HT1080 (cell line): ENCODE measurements at places on chromosomes 13 and 19.

GRCh38 chr19:53254411-53255341, at the start of gene ZNF677:
Gene ZNF677, minus strand, starts transcription at chr19:53254873. Its CDS starts 3,323 bp downstream, at chr19:53251550.
- no peak for DNase-seq

DNA sequence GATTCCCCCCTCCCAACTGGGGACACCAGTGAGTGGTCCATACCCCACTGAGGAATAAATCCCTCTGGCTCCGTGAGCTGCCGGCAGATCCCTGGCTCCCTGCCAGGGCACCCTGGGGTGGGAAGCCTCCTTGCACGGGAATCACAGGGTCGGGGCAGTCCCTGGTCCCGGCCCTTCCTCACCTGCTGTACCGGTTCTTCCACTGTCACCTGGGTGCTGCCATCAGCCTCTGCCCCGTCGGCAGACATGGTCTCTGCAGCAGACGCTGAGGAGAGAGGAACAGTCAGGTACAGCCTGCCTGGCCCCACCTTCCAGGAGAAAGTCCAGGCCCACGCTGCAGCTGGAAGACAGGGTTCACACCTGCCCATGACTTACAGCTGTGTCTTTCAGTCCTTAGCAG, 6.3 kb downstream of the PLIN3 start:
- no peak for DNase-seq

DNA sequence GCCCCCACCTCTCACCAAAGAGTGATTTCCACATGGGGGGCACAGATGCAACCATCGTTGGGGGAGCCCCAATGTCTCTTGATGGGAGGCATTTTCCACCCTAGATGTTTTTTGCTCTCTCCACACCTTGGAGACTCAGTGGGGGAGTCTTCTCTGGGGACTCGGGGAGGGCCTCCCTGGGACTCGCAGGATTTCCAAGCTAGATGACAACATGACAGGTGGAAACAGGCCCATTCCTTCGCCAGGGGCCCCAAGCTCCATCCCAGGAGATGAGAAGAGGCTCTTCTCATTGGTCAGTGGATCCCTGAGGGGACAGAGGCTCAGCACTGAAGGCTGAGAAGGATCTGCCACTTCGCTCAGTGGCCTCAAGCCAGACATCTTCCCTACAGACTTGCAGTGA, 12.7 kb upstream of the KIR2DL4 start:
- DNase-seq: no peak

DNA sequence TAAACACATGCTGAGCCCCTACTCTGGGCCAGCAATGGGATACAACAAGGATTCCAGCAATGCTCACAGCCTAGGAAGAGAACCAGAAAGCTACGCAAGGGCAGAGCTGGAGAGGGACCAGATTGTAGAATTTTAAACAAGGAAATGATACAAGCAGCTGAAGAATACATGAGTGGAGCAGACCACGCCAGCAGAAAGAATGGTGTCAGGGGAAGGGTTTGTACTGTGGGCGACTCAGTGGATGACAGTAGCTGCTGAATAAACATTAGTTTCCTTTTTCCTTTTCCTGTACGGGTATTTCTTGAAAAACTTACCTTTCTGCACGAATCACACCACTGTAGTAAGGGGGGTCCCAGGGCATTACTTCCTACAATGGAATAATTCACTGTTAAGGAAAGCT, 30.7 kb downstream of the MIPEP start:
- DNase-seq: peak; percentile 52

- no peak for DNase-seq
Measured at GRCh38 chr13:49580980-49581680, 4.2 kb downstream of the RCBTB1 start.

DNA sequence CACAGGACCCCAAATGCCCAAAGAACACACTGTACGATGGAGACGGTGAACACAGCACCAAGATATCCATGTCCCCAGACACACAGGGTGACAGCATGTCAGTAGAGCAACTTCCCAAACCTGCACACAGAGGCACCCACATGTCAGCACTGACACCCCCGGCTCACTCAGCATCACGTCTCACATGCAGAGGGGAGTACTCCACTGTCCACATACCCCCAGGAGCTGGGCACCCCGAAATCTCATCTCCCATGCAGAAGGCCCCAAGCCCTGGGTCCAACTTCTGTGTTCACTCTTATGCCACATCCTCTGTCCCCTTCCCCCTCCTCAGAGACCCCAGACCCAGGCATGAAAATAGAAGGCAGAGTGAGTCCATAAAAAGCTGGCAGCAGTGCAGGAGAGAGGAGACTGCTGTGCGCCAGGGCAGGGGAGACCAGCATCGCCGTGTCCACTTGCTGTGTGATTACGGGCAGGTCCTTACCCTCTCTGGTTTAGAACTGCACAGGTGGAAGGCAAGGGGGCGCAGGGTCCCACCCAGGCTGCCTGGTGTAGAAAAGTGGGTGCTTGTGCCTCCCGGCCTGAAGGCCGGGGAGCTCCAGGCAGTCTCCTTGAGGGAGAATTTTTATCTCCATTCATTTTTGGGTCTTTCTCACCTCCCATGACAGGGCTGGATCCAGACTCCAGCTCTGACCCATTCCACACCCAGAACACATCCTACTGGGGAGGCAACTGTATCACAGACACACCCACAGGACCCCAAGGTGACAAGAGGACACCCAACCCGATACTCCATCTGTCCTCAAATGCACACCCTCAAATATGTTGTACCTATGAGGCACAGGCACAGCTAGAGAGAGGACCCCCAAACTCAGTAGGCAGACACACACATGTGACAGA, 17.0 kb downstream of the ERFL start:
- no peak for DNase-seq

GRCh38 chr19:56949626-56950025, 109.1 kb upstream of the PEG3 start:
- no peak for DNase-seq

DNA sequence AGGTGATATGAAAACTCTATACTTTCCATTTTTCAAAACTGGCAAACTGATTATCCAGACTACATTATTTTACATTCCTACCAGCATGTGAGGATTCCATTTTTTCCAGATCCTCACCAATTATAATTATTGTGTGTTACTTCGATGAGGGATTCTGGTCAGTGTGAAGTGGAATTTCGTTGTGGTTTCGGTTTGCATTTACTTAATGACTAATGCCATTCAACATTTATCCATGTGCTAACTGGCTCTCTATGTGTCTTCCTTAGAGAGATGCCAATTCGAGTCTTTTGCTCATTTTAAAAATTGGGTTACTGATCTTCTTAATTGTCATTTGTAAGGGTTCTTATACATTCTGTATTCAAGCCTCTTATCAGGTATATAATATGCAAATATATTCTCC, 1551.3 kb upstream of the MIR17HG start:
- DNase-seq: peak; percentile 60

- peak; percentile 17 for DNase-seq
Measured at GRCh38 chr13:94389604-94390351, 89.7 kb downstream of the DCT start.

GRCh38 chr13:113309473-113309872, 12.4 kb downstream of the LAMP1 start:
- DNase-seq: no peak

- no peak for DNase-seq
Measured at GRCh38 chr13:102638741-102639140, 42.0 kb downstream of the TPP2 start.

- DNase-seq: no peak
Measured at GRCh38 chr13:112486386-112487126, 101.4 kb downstream of the TUBGCP3 start.

- peak; percentile 77 for DNase-seq
Measured at GRCh38 chr19:48354332-48354992, 9.3 kb downstream of the TMEM143 start.

DNA sequence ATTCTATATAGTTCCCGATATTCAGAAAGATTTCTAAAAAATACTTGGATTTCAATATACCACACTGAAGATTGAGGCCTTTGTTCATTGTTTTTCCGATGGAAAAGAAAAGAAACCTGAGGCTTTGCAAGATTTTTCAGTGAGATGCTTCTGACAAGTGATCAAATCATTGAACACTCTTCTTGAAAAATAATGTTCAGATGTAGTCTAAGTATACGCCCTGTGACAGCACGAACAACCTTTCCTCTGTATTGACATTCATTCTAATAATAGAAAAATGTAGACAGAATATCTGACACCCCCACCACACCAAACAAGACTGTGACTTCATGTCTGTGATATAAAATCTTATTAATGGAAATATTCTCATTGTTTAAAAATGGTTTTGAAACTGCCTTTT, 650.7 kb upstream of the KLHL1 start:
- no peak for DNase-seq

- no peak for DNase-seq
Measured at GRCh38 chr19:50695251-50696093, 24.1 kb downstream of the SHANK1 start.

GRCh38 chr13:108561149-108561548, 68.3 kb upstream of the MYO16 start:
- no peak for DNase-seq

DNA sequence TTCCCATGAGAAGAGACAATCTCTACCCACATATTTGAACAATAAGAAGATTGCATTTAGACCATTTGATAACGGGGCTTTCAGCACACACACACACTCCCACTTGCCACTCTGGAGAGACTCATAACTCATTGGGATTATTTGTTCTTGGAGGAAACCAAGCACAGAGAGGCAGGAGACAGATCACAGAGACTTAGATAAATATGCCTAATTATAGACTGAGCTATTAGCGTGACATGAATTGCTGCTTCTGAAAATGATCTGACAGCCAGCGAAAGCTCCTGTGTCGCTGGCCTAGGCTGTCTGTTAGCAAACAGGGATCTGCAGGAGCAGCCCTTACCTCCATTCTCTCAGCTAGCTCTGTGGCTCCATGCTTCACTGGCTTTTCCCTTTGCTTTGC, 111.4 kb downstream of the CCNA1 start:
- DNase-seq: no peak

- DNase-seq: no peak
Measured at GRCh38 chr19:20858861-20859260, 64.2 kb upstream of the ZNF85 start.

- no peak for DNase-seq
Measured at GRCh38 chr13:98289339-98289945, 112.4 kb upstream of the RNF113B start.

DNA sequence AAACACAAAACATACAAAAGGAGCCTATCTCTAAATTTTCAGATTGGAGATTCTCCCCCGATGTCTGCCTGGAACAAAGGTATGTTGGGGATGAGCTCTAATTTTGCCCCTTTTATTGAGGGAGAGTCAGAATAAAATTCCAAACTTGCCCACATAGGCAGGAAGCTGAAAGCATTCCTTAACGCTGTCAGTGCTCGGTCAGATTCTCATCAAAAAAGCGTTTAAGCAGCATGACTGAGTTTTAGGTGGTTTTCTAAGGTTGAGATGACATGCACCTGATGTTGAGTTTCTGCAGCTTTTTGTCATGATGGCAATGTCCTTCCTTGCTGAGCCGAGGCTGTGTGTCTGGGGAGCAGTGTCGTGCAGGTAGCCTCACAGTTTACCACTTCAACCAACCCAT, 48.4 kb upstream of the MEDAG start:
- no peak for DNase-seq

- no peak for DNase-seq
Measured at GRCh38 chr19:13069415-13070359, 33.0 kb downstream of the LYL1 start.
